ENCODE measurements at places on chromosomes 13 and 19. TPM values are rescaled to one million over a fixed set of nuclear protein-coding genes. Genes with fewer than 3 reads are reported as not detected.
A peak's percentile ranks its signal among the peaks of the same experiment; 100 is the strongest.

DNA sequence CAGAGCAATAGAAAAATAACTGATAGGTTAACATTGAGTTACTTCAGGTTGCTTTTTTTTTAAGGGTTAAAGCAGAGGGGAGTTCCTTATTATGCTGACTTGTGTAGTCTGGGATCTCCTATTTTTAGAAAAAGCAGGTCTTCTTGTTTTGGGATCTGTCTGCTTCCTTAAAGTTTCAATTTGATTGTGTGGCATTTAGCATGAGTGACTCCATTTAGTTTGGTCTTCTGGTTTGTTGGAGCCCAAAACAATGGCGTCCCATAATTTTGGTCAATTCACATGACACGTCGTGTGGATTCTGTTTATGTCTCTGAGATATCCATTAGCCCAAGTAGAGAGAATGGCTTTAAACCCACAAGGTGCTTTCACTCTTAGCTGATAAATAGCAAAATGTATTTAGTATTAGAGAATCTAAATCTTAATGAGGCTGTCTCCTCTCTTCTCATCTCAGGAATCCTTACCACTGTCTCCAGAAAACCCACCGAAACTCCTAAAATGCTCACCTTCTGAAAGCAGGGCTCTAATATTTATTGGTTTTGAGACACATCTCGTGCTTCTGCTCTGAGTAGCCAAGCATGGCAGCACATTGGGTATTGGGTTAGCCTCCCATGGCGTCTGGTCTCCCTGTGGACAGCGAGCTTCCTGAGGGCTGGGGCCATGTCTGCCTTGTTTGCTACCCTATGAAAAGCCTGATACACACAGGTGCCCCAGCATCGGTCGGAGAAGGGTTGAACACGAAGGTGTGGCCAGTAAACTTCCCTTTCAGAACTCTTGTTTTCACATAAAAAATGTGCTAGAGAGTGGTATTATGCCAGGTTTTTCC is 67.2 kb upstream of the GPR183 start:
- peak; percentile 80 for DNase-seq

DNA sequence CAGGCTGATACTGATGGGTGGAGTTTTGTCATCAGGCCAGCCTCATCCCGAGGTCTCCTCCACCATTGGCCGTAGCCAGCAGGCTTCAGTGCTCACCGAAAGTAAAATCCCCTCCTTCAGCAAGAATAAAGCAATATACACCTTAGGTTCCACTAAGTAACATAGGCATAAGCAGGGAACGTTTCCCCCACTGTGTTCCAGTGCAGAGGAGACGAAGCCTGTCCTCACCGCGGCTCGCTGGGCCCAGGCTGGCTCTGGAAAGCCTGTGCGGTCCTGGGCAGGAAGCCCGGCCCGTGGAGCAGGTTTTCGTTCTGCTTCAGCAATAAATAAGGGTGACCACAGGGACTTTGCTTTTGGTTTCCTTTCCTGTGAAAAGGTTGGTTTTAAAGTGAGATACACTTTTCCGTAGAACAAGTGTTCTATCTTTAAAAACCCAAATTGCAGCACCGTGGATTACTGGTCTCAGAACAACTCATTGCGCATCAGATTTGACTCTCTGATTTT is 16.3 kb upstream of the TEX29 start:
- DNase-seq = no peak

- no peak for DNase-seq
Measured at GRCh38 chr19:55005684-55006488, 32.2 kb downstream of the GP6 start.

GRCh38 chr13:114055766-114056165 is 76.7 kb downstream of the RASA3 start:
- no peak for DNase-seq

- DNase-seq = peak; percentile 54
Measured at GRCh38 chr13:83878691-83879430, 3.4 kb downstream of the SLITRK1 start.

GRCh38 chr19:6730153-6730804 is 7.1 kb downstream of the GPR108 start:
- DNase-seq = no peak

DNA sequence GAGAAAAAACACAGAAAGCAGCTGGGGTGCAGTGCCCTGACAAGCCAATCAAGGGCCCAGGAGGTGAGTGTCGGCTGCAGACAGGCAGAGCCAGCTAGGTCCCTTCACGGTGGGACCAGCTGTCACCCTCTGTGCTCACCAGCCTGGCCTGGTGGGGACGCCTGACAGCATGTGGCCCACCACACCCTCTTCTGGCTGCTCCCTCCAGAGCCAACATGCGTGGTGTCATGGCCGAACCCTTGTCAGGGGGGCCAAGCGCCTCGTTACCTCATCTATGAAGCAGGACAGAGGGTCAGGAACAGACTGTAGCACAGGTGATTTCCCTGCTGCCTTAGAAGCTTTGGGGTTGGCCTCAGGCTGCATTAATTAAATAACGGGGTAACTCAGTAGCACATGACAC is 40.0 kb upstream of the ISYNA1 start:
- peak; percentile 73 for DNase-seq

DNA sequence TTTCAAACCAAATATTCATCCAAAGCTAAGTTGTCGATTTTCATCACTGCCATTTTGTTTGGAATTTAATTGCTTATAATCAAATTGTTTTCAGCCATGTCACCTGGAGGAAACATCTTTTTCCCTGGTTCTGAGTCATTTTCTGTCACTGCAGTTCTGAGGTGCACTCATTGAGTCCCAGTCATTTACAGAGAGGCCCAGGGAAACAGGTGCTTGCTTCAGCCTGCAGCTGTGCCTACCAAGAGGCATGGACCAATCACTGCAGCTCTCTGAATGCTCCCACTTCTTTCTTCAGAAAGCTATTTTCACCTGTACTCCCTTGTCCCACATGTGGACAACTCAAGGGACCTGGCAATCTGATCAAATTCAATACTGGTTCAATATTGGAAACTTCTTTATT is 308.1 kb downstream of the COG6 start:
- DNase-seq = no peak

DNA sequence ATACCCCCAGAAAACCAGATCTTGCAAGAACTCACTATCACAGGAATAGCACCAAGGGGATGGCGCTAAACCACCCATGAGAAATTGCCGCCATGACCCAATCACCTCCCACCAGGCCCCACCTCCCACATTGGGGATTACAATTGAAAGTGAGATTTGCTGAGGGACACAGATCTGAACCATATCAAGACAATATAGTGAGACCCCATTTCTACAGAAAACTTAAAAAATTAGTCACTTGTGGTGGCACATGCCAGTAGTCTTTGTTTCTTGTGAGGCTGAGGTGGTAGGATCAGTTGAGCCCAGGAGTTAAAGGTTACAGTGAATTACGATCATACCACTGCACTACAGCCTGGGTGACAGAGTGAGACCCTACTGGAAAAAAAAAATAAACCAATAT is 9.7 kb downstream of the DNAJC15 start:
- DNase-seq = no peak

DNA sequence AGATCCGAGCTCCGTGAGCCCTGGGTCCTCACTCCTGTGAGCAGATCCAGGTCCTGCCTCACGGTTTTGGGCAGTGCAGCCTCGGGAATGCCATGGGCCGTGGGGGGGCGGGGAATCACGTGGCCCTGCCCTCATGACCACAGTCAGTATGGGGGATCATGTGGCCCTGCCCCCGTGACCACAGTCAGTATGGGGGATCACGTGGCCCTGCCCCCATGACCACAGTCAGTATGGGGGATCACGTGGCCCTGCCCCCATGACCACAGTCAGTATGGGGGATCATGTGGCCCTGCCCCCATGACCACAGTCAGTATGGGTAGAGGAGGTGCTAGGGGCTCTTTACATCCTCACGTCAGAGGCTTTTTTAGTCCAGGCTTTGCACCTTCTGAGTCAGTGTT is 64.3 kb upstream of the F7 start:
- no peak for DNase-seq

- peak; percentile 90 for DNase-seq
Measured at GRCh38 chr19:35213663-35214632, 14.6 kb downstream of the FAM187B start.

- DNase-seq = peak; percentile 68
Measured at GRCh38 chr19:54186351-54186750, 3.0 kb downstream of the MBOAT7 start.

GRCh38 chr13:110261166-110262081 is 45.5 kb downstream of the COL4A1 start:
- DNase-seq = no peak

- peak; percentile 40 for DNase-seq
Measured at GRCh38 chr19:372306-372890, 27.8 kb upstream of the MIER2 start.

- no peak for DNase-seq
Measured at GRCh38 chr13:85825454-85825853, 26.2 kb upstream of the SLITRK6 start.

- no peak for DNase-seq
Measured at GRCh38 chr19:56934438-56935090, 94.0 kb upstream of the PEG3 start.

DNA sequence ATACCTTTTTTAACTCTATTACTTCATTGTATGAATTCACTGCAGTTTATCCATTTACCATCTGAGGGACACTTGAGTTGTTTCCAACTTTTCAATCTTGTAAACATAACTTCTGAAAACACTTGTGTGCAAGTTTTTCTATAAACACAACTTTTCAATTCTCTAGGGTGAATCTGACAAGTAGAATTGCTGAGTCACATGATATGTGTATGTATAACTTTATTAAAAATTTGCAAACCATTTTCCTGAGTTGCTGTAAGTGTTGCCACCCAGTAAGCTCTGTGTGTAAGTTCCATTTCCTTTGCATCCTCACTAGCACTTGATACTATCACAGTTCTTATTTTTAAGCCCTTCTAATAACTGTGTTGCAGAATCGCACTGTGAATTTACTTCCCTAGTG is 1415.6 kb upstream of the ATXN8OS start:
- DNase-seq = no peak

DNA sequence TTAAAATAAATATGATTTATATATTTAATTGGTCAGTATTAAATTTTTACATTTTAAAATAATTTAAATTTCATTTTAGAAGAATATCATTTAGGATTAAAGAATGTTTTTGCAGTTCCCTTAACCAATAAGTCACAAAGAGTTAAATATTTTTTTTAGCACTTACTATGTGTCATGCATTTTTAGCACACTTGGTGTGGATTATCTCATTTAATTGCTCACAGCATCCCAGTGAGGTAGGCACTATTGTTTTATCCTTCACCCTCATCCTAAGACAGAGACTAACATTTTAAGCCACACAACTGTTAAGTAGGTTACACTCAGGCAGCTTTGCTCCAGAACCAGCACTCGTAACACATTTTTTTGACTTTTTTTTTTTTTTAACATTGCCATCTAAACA is 78.2 kb downstream of the URI1 start:
- DNase-seq = no peak

DNA sequence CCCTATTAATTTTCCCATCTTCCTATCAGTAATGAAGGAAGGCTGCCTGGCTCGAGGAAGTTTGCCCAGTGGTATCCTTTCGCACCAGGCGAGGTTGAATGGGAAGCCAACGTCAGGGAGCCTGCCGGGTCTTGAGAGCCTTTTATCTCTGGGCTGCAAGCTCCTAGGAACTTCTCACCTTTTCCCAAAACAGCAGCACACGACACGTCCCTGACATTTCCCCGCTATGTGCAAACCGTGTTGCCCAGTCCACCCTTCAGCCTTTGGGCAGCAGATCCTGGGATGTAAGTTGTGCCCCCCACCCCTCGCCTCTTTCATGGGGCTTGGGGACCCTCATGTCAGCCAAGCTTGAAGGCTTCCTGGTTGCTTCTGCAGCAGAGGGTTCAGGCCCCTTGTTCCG is 179.1 kb downstream of the ZNF536 start:
- DNase-seq = no peak

GRCh38 chr19:3275583-3276340 is 51.3 kb downstream of the CELF5 start:
- peak; percentile 93 for DNase-seq

DNA sequence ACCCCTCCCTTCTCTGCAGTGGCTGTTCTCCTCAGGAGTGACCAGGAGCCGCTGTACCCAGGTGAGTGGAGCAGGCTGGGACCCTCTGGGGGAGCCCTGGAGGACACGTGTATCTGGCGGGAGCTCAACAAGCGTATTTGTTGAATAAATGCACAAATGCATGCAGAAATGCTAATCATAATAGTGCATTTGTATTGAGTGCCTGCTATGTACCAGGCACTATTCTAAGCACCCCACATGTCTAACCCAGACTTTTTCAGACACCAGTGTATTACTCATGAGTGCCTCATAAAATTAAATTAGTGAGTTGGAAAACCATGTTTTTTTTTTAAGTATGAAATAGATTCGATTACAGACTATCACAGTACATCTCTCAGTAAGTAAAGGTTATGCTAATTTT is 7.9 kb downstream of the HPN start:
- no peak for DNase-seq

DNA sequence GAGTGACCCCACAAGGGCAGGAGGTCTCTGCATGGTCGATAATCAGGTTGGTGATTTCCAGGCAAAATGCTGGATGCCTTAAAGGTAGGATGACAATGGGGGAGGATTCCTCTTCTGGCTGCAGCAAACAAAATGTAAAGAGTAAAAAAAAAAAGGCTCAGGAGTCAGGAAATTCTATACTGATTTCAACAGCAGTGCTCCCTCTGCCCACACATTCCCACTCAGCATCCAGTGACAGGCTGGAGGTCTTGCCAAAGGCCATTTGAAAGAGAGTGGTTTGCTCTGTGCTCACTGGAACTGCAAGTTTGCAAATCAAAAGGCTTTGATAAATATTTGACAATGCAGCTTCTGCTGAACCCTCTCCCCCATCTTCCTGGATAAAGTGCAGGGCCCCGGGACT is 135.4 kb downstream of the TNFRSF19 start:
- DNase-seq = no peak

- peak; percentile 81 for DNase-seq
Measured at GRCh38 chr19:16771618-16772017, 52.0 kb downstream of the NWD1 start.

CD320 gene
- 40.6 TPM for total RNA-seq

CCDC169 gene
- total RNA-seq = 0.43 TPM

CACNA1A gene
- 1.6 TPM for total RNA-seq

PSG6 gene
- total RNA-seq = not detected

CLC gene
- total RNA-seq = 13.9 TPM

DCT gene
- 0.33 TPM for total RNA-seq

ZNF90 gene
- total RNA-seq = 4.2 TPM

MRPL4 gene
- total RNA-seq = 32.7 TPM

SIGLEC9 gene
- 81.3 TPM for total RNA-seq

FAM98C gene
- 18.3 TPM for total RNA-seq

LIM2 gene
- not detected for total RNA-seq

RAB20 gene
- total RNA-seq = 62.2 TPM

PRX gene
- total RNA-seq = 1.8 TPM

RPS19 gene
- total RNA-seq = 744 TPM

GPR12 gene
- total RNA-seq = not detected

IZUMO2 gene
- total RNA-seq = not detected

ELAVL1 gene
- 28.2 TPM for total RNA-seq

POP4 gene
- 73.1 TPM for total RNA-seq
